ENCODE measurements at places on chromosomes 4 and X. TPM values are rescaled to one million over a fixed set of nuclear protein-coding genes. Genes with fewer than 3 reads are reported as not detected.

- DNase-seq = no peak
Measured at GRCh38 chr4:13143222-13144070, 340.7 kb downstream of the RAB28 start.

- no peak for DNase-seq
Measured at GRCh38 chrX:48589482-48590162, 7.7 kb upstream of the WDR13 start.

The XAGE1A gene
- not detected for total RNA-seq

DNA sequence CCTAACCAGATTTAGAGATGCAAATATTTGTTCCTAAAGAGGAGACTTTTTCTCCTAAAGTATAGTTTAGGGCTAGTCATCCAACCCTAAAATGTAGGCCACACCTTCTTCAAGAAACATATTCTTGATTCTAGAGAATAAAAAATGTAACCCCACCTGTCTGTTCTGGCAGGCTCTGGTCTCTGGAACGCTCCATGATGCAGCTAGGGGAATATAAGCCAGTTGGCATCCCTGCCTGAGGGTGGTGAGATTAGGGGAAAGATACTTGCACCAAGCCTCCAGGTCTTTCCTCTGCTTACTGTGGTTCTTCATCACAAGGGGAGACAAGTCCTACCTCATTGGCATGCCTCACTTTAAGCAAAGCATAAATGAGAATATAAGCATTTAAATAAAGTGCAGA is 21.2 kb upstream of the TBC1D9 start:
- no peak for DNase-seq

GRCh38 chr4:180436361-180436760 is 1806.8 kb upstream of the TENM3 start:
- DNase-seq = no peak

DNA sequence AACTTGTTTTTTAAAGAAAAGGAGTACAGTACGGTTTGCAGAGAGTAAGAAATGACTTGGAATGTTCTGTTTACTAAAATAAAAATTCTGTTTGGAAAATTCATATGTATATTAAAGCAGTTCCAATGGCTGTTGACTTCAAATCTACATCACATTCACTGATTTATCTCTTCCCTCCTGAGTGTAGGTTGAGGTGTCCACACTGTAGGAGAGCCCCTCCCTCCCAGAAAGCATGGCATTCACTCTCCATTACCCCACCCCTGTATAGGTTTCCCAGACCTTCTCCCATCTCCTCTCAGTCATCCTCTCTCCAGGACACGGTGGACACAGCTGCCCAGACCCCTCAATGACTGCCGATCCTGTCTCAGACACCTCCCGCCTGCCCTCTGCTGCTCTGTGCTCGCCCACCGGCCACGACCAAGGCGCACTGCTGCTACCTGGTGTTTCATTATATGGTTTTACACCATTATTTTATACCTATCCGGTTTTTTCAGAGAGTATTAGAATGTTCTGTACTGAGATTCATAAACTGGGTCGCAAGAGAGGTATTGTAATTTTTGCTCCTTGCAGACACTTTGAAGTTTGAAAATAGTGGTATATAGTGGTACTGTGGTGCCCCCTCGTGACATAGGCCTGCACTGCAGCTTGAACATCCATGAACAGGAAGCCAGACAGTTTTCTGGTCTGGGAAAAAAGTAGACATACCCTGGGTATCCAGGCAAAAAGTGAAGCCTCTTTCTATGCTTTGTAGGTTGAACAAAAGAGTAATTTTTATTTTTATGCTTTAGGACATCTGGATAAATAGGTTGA is 38.8 kb upstream of the BEX4 start:
- peak; percentile 50 for DNase-seq

The USP17L18 gene
- total RNA-seq = not detected

The GPR50 gene
- not detected for total RNA-seq

The GRIA2 gene
- 0.08 TPM for total RNA-seq

The ADAMTS3 gene
- total RNA-seq = 3.5 TPM

GRCh38 chr4:17708992-17709762 is 72.2 kb downstream of the FAM184B start:
- DNase-seq = no peak

DNA sequence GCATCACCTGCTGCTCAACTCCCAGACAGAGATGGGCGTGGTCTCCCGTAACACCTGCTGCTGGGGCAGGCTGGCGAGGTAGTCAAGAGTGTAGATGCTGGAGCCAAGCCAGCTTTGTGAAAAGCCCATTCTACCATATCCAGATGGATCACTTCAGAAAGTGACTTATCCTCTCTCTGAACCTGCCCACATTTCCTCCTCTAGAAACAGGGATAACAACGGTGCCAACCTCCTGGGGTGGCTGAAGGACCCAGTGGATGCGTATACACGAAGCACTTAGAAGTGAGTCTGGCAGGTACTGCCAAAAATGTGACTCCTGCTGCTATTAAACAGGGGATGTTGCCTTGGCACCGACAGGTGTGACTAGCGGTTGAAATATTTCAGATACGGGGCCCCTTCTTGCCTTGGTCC is 95.8 kb downstream of the SORBS2 start:
- DNase-seq = no peak

The KLF8 gene
- total RNA-seq = 11.4 TPM

The BMP3 gene
- 1.6 TPM for total RNA-seq

GRCh38 chrX:11899091-11899490 is 141.1 kb downstream of the MSL3 start:
- no peak for DNase-seq

- no peak for DNase-seq
Measured at GRCh38 chr4:29861307-29861706, 858.9 kb upstream of the PCDH7 start.

The ASB9 gene
- total RNA-seq = 0.97 TPM

DNA sequence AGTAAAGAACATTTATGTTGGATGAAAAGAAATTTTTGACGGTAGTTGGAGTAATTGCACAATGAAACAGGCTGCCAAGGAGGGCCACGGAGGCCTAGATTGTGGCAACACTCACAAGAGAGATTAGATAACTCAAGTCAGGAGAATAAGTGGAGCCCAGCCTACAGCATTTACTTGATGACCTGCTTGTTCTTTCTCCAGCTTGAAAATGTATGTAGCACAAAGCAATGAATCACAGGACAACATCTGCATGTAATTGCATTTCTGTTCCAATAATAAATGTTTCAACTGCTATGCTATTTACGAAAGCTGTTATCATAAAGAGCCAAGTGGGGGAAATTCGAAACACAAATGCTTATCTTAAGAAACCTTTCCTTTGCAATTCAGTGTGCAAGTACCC is 221.2 kb upstream of the MID1 start:
- no peak for DNase-seq

DNA sequence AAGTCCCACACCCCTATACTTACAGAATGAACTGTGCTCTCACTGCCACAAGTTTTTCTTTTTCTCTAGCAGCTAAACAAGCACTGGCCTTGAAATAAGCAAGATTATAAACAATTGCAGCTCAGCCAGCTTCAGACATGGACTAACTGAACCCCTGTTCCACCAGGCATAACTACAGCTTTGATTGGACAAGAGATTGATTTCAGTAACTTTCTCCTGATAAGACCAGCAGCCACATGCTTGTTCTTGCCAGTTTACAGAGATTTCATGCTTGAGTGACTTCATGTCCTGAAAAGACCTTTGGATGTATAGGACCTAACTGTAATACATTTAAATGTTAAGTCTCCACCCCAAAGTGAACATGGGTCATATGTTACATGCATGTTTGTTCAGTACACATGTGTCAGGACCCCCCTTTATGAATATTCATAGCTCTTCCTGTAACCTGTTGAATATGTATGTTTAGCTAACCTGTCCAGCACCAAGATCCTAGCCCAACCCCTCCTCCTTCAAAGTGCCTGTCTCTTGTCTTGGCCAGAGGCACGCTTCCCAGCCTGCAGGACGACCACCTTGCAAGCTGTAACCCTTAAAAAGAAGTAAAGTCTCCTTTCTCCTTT is 27.9 kb downstream of the ZNF275 start:
- no peak for DNase-seq

- no peak for DNase-seq
Measured at GRCh38 chr4:13430834-13431568, 53.1 kb downstream of the RAB28 start.

DNA sequence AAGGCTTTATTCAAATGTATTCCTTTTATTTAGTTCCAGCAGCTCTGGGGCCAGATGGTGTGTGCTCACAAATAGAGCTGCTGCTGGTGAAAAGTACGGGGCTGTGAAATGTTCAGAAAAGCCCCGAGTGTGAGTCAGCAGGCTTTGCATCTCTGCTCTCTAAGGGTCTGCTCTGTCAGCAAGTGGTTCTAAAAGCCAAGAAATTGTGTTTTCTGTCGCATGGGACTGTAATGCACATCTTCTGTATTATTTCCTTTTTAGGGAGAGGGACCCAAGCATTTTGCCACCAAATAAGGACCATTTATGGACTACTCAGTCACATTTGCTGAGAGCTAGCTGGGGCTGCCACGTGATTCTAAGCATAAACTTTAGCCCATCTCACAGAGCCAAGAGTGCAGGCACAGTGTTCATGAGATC is 82.9 kb upstream of the NHS start:
- DNase-seq = no peak

The GPR78 gene
- 5.3 TPM for total RNA-seq

DNA sequence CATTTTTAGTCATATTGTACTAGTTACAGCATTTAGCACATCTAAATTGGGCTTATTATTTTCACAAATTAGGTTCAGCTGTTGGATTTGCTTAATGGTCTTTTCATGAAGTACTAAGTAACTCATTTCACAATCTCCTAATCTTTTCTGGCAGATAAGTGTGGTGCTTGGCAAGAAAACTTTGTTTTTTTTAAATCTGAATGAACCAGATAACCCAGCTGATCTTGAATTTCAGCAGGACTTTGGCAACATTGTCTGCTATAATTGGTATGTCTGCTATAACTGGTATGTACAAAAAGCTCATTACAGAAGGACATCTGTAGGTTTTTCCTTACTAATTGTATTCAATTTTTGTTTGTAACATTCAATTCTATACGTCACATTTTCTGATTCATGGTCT is 22.7 kb downstream of the WDR19 start:
- DNase-seq = no peak

GRCh38 chr4:84232309-84233095 is 266.6 kb downstream of the NKX6-1 start:
- no peak for DNase-seq

The LRP2BP gene
- total RNA-seq = 5.9 TPM

DNA sequence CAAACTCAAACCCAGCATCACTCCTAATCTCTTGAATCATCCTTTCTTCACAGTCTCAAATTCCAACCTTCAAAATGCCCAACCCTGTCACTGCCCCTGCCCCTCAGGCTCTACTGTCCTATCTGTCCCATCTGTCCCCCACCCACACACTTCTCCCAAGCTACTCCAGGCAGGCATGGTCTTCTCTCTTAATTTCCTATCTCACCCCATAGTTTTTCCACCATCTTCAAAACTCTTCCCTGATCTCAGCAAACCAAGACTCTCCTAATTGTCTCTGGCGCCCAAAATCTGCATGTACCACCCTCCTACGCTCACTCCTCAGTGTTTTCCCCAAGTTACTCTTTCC is 644 bp downstream of the LAMP2 start:
- DNase-seq = no peak

The FGB gene
- not detected for total RNA-seq

The TCP11X2 gene
- total RNA-seq = not detected

DNA sequence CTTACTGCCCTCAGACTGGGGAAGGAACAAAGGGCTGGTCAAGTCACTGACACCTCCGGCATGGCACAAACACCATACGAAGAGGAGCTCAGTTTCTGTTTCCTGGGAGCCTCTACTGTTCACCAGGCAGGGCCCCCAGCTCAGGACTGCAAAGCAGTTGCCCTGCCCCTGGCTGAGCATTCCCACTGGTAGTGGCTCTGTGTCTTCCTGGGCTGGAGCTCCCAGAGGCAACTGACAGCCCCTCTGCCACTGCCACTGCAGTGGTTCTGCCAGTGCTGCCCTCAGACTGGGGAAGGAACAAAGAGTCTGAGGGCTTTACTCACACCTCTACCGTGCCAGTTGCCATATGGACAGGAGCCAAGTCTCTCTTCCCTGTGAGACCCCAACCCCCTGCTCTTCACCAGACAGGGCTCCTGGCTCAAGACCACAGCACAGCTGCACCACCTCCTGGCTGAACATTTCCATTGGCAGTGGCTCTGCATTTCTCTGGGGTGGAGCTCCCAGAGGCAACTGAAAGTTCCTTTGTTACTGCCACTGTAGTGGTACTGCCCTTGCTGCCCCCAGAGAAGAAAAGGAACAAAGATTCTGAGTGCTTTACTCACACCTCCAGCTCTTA is 67.9 kb downstream of the SMARCA5 start:
- no peak for DNase-seq

The SPANXC gene
- not detected for total RNA-seq

DNA sequence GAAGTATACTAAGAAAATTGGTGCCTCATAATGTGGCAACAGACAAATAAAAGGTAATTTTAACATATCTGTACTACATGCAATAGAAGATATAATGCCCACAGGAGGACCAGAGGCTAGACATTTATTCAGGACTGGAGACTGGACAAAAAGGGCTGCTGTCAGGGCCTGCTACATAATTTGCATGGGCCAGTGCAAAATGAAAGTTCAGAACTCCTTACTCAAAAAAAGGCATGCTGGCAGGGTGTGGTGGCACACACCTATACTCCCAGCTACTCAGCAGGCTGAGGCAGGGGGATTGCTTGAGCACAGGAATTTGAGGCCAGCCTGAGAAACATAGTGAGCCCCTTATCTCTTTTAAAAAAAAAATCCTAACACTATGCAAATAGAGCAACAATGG is 12.4 kb upstream of the MAOA start:
- DNase-seq = no peak

GRCh38 chr4:10456595-10457254 is 501 bp downstream of the ZNF518B start:
- peak; percentile 49 for DNase-seq

DNA sequence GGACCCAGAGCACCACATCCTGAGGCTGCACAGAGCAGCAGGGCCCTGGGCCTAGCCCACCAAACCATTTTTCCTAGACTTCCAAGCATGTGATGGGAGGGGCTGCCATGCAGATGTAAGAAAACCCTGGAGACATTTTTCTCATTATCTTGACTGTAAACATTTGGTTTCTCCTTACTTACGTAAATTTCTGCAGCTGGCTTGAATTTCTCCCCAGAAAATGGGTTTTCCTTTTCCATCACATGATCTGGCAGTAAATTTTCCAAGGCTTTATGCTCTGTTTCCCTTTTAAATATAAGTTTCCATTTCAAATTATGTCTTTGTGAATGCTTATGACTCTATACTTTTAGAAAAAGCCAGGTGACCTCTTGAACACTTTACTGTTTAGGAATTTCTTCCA is 945.9 kb upstream of the NDST4 start:
- DNase-seq = no peak

Data from ovary (tissue), 10 donors.